ENCODE measurements at places on chromosomes 12 and 14.

- peak; percentile 45 for DNase-seq
These were observed 144.2 kb downstream of the PLEKHA5 start for GRCh38 chr12:19273482-19274330.

- DNase-seq: no peak
These were observed 2.9 kb downstream of the SLC24A4 start for GRCh38 chr14:92325835-92326234.

GRCh38 chr14:63300854-63301253 is 17.9 kb downstream of the GPHB5 start:
- DNase-seq: no peak

- DNase-seq: no peak
These were observed 82.1 kb upstream of the SSTR1 start for GRCh38 chr14:38125481-38126037.

- no peak for DNase-seq
These were observed 42.4 kb upstream of the CLMN start for GRCh38 chr14:95362138-95362494.

DNA sequence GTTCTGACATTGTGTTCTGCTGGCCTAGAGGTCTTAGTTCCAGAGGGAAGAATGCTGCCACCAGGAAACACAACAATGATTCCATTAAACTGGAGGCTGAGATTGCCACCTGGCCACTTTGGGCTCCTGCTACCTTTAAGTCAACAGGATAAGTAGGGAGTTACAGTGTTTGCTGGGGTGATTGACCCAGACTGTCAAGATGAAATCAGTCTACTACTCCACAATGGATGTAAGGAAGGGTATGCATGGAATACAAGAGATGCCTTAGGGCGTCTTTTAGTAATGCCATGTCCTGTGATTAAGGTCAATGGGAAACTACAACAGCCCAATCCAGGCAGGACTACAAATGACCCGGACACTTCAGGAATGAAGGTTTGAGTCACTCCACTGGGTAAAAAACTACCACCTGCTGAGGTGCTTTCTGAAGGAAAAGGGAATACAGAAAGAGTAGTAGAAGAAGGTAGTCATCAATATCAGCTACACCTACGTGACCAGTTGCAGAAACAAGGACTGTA is 852.6 kb downstream of the LRFN5 start:
- no peak for DNase-seq

DNA sequence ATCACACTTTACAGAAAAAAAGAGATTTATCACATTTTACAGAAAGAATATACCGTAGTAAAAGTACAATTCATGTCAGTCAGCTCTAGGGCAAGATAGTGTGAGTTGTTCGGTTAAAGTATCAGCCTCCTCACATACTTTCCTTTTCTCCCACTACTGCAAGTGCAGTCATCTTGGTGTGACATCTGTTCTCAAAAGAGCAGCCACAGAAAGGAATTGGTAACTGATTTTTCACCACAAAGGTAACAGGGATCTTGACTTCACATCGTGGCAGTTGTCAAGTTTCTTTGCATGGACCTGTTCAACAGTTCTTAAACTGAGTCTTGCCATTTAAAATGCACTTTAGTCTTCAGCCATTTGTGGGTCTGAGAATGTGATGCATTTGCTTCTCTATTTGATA is 5.0 kb upstream of the E2F7 start:
- no peak for DNase-seq
